ENCODE measurements at places on chromosomes 12 and 14. TPM values are rescaled to one million over a fixed set of nuclear protein-coding genes. Genes with fewer than 3 reads are reported as not detected.

- no peak for DNase-seq
- H3K27me3 ChIP-seq = no peaks in the 10 kb centered on the region
- no peaks in the 10 kb centered on the region for H3K4me1 ChIP-seq
- no peak overlapping the region for H3K4me3 ChIP-seq
Observed at GRCh38 chr12:86050010-86050409, 175.9 kb downstream of the NTS start.

- no peak overlapping the region for H3K27ac ChIP-seq
- no peaks in the 10 kb centered on the region for H3K27me3 ChIP-seq
- peaks cover 1% of the 10 kb centered on the region for H3K36me3 ChIP-seq
- no peaks in the 10 kb centered on the region for H3K4me1 ChIP-seq
Observed at GRCh38 chr14:32623300-32624093, 294.4 kb downstream of the AKAP6 start.

- H3K27ac ChIP-seq = peak overlapping the region; percentile 16
- H3K36me3 ChIP-seq = no peaks in the 10 kb centered on the region
- peaks cover 39% of the 10 kb centered on the region for H3K4me1 ChIP-seq
- DNase-seq = peak; percentile 14
- no peak overlapping the region for H3K4me3 ChIP-seq
Observed at GRCh38 chr14:97381309-97381708, 584.1 kb downstream of the VRK1 start.

The DNAJC22 gene
- not detected for total RNA-seq

GRCh38 chr12:3791256-3791874 is 38.5 kb upstream of the CRACR2A start:
- no peak for DNase-seq
- H3K36me3 ChIP-seq = peaks cover 11% of the 10 kb centered on the region
- H3K27me3 ChIP-seq = no peaks in the 10 kb centered on the region
- peaks cover 4% of the 10 kb centered on the region for H3K4me1 ChIP-seq
- no peak overlapping the region for H3K27ac ChIP-seq

The TSPAN11 gene
- total RNA-seq = not detected

The TMEM106C gene
- total RNA-seq = 247 TPM

The GPR33 gene
- not detected for total RNA-seq

- H3K27ac ChIP-seq = no peak overlapping the region
- peaks cover 6% of the 10 kb centered on the region for H3K27me3 ChIP-seq
- no peak for DNase-seq
- no peaks in the 10 kb centered on the region for H3K4me1 ChIP-seq
- H3K4me3 ChIP-seq = no peak overlapping the region
Observed at GRCh38 chr12:34163443-34163842, 141.1 kb downstream of the ALG10 start.
